CD4-positive, alpha-beta T cell treated with Interleukin-12 subunit alpha and Interleukin-12 subunit beta, for 1 hour (primary cell): ENCODE measurements at places on chromosomes 5 and 9.
A peak's percentile ranks its signal among the peaks of the same experiment; 100 is the strongest.

- DNase-seq = no peak
Observed at GRCh38 chr9:73667749-73668148, 516.1 kb downstream of the ANXA1 start.

DNA sequence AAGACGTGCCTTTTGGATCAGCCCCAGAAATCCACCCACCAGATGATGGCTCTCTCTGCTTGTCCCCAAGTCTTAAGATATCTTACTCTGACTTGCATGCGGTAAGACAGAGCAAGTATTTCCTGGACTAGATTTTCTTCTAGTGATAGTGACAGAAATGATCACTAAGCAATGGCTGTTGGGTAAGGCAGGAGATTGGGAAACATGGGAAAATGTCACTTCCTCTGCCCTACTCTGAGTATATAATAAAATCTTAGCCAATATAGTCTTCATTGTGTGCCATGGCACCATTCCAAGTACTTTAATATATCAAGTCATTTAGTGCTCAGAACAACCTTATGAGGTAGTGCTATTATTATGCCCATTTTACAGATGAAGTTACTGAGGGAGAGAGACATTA lies 31.0 kb upstream of the GNA14 start:
- DNase-seq = no peak

- no peak for DNase-seq
Observed at GRCh38 chr5:139743001-139743771, 52.4 kb upstream of the PSD2 start.

- DNase-seq = no peak
Observed at GRCh38 chr5:111224561-111225345, 569 bp downstream of the CAMK4 start.

- no peak for DNase-seq
Observed at GRCh38 chr5:145443366-145443765, 391.8 kb downstream of the PRELID2 start.

DNA sequence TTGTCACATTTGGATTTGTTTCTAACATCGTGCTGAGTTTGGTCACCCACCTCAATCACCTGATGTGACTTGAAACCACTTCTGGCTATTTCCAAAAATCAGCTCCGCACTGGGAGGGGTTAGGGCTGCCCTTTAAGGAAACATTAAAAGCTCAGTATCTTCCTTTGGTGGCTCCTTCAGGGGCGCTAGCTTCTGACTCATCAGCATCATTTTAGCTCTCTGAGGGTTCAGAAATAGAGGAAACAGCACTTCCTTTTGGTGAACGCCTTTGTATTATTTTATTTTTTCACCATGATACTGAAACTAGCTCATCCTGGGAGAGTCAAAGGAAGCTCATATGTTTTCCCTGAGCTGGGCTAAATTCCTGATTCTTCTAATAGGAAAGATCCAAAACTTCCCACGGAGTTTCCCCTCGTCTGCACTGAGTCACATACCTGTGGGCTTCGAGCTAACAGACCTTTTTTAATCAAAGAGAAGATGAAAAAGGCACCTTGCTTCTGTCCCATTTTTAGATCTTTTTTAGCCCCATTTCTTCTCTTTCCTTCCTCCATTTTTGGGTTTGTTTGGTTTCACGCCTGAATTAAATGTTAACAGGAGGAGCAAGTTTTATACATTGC lies 48.2 kb downstream of the ROPN1L start:
- peak; percentile 29 for DNase-seq

DNA sequence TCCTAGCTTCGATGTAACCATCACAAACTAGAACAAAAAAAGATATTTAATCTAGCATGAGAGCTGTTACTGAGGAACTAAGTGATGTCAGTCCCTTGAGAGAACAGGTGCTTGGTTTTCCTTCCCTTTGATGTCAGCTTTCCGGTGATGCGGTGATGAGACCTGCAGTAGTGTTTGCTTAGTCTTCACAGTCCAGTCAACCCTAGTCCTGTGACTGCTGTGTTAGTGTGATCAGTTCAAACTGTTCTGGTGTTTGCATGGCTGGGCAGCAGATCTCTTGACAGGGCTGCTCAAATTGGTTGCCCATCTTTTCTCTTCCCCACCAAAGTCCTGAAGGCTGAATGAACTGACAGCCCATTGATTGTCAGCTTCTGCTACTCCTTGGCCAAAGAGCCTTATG lies 608.6 kb upstream of the DAB2 start:
- DNase-seq = peak; percentile 41

DNA sequence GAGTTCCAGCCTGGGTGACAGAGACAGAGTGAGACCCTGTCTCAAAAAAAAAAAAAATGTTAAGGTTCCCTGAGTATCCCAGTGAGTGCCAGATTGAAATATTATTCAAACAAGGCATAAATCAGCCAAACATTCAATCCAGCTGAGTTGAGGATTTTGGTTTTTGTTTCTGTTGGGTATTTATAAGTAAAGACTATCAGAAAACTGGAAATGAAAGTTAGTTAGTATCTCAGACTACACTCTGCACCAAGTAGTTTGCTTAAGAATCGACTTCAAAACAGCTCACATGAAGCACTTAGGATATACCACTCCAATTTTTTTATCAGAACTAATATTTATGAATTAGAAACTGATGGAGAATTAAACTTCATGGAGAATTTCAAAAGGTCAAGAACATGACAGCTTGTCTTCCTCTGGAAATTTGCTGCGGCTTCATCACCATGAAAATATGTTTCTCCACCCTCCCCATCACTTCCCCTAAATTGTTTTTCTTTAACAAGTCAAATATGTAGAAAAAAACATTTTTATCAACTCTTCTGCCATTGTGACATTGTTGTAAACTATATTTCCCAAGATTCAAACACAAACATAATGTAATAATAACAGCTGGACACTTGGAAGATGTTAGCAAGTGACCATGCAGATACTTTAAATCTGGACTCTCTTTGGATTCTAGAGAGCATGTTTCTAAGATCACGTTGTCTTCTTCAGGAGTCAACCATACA lies 110.0 kb upstream of the PTGER4 start:
- DNase-seq = no peak

- no peak for DNase-seq
Observed at GRCh38 chr5:120703918-120704587, 240.0 kb downstream of the PRR16 start.

- DNase-seq = no peak
Observed at GRCh38 chr5:91132550-91132949, 250.6 kb downstream of the ARRDC3 start.
